ENCODE measurements at places on chromosomes 4 and X. TPM values are rescaled to one million over a fixed set of nuclear protein-coding genes. Genes with fewer than 3 reads are reported as not detected.

Gene MID1
- 23.5 TPM for total RNA-seq

Gene H2BW1
- total RNA-seq: not detected

Gene PARM1
- total RNA-seq: 0.23 TPM

Gene PDCL2
- total RNA-seq: not detected

Gene GPR173
- 9.4 TPM for total RNA-seq

Gene PHEX
- 0.37 TPM for total RNA-seq

Gene SOWAHB
- 2.9 TPM for total RNA-seq

Gene ABCG2
- total RNA-seq: 4.0 TPM

Gene RBM46
- total RNA-seq: 0.49 TPM

Gene GPR34
- total RNA-seq: not detected

Gene CHRDL1
- total RNA-seq: 2.6 TPM

Gene DGAT2L6
- not detected for total RNA-seq

Gene BEX5
- total RNA-seq: 5.8 TPM

Gene KIT
- 167 TPM for total RNA-seq

Gene SSX4B
- 1.7 TPM for total RNA-seq

Gene CLCN5
- 18.9 TPM for total RNA-seq

Gene NUDT10
- total RNA-seq: 23.7 TPM

Gene PLAC8
- total RNA-seq: 1.8 TPM

Gene GPR119
- not detected for total RNA-seq

Gene IL13RA2
- total RNA-seq: not detected

Gene DMRTC1
- not detected for total RNA-seq

Gene RAB41
- not detected for total RNA-seq

Gene TNIP3
- total RNA-seq: not detected

Gene DUSP21
- total RNA-seq: not detected

Gene LINC00632
- 248 TPM for total RNA-seq

Gene CDS1
- total RNA-seq: 5.7 TPM

Gene BANK1
- 0.75 TPM for total RNA-seq

Gene CYTL1
- 3.7 TPM for total RNA-seq

Gene SMARCA1
- total RNA-seq: 146 TPM

Gene RLIM
- 32.0 TPM for total RNA-seq

Gene DDIT4L
- total RNA-seq: 21.9 TPM

Gene RHOXF1
- not detected for total RNA-seq

Gene MND1
- 31.7 TPM for total RNA-seq

Gene DUX4
- not detected for total RNA-seq

Gene ZNF182
- total RNA-seq: 5.8 TPM

Gene LNX1
- 4.4 TPM for total RNA-seq

Gene TLR10
- not detected for total RNA-seq

Gene PITX2
- 25.4 TPM for total RNA-seq

Gene YY2
- 1.9 TPM for total RNA-seq

Gene BBS12
- 4.1 TPM for total RNA-seq

Gene IQCM
- not detected for total RNA-seq

Gene SLC34A2
- 2.9 TPM for total RNA-seq

Gene GUCY1A1
- total RNA-seq: 0.58 TPM

Gene NOCT
- total RNA-seq: 12.9 TPM

Gene RAB40A
- not detected for total RNA-seq

Gene DKK2
- total RNA-seq: not detected

Gene ODAPH
- total RNA-seq: not detected

Gene PNMA5
- total RNA-seq: 0.29 TPM

Gene DCHS2
- 0.20 TPM for total RNA-seq

Gene CT45A5
- not detected for total RNA-seq

Gene GPAT3
- total RNA-seq: 0.33 TPM

Gene MAGEE1
- 7.1 TPM for total RNA-seq

Gene POU3F4
- not detected for total RNA-seq

Gene FGFR3
- 104 TPM for total RNA-seq

Measured in endodermal cell (in vitro differentiated cells).